ENCODE measurements at places on chromosomes 12 and 14.
A peak's percentile ranks its signal among the peaks of the same experiment; 100 is the strongest.

DNA sequence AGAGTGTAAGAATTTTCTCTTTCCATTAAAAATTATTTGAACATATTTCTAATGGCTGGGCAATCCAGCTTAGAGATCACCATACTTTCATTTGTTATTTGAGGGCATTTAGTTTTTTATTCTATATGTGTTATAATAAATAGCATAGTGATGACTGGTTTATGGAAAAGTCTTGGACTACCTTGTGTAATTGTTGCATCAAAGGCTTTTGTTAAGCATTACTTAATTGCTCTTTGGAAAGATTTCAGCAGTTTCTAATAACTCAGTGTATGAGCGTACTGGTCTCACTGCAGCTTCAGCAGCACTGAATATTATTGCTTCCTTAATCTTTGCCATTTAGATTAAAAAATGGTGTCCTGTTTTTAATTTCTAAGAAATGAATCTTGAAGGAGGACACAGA is 22.8 kb downstream of the TMEM19 start:
- DNase-seq = no peak

- no peak for DNase-seq
Measured at GRCh38 chr14:24353559-24354481, 14.0 kb upstream of the RIPK3 start.

DNA sequence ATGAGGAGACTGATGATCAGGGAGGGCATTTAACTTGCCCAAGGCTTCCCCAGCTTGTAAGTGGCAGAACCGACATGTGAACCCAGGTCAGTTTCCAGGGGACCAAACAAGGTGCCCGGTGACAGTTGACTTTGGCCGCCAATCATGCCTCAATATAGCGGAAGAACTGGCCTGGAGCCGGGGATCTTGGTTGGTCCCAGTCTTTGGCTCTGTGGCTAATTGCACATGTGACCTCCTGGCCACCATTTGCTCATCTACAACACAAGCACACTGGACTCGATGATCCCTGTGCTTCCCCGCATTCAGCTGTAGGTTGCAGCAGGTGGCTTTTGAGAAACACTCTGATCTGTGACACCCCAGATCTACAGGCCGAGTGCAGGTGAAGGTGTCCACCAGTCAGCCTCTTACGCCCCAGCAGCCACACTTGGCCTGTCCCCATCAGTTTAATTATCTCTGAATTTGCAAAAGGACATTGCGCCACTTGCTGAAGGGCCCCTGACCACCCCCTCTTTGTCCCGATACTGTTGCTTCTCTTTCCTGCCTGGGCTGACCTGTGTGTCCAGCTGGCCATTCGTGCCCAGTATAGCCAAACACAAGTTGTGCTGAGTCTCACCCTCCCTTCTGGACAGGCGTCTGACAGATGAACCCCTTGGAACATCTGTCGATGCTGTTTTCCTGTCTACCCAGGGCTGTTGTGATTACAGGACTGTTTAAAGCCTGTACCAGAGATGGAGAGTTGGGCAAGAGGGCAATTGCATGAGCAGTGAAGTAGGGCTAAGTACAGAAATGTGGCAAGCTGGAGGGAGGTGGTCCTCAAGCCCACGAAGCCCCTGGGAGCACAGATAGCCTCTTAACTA is 14.1 kb downstream of the ACACB start:
- DNase-seq = no peak

DNA sequence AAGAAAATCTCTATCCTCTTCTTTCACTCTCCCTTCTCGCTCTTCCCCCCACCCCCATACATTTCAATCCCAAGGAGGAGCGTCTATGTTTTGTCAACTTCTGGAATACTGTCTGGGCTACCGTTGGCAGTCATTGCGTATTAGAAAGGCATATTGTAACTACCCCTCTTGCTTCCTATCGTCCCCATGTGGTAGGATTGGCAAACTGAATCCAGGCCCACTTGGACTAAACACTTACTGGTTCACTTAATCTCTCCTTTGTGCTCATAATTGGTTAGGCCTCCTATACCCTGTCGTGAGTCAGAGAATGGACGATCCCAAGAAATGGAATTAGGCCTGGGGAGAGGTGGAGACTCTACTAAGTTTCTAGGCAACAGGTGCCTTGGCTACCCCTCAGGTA is 68.8 kb upstream of the SLC8A3 start:
- DNase-seq = peak; percentile 6

DNA sequence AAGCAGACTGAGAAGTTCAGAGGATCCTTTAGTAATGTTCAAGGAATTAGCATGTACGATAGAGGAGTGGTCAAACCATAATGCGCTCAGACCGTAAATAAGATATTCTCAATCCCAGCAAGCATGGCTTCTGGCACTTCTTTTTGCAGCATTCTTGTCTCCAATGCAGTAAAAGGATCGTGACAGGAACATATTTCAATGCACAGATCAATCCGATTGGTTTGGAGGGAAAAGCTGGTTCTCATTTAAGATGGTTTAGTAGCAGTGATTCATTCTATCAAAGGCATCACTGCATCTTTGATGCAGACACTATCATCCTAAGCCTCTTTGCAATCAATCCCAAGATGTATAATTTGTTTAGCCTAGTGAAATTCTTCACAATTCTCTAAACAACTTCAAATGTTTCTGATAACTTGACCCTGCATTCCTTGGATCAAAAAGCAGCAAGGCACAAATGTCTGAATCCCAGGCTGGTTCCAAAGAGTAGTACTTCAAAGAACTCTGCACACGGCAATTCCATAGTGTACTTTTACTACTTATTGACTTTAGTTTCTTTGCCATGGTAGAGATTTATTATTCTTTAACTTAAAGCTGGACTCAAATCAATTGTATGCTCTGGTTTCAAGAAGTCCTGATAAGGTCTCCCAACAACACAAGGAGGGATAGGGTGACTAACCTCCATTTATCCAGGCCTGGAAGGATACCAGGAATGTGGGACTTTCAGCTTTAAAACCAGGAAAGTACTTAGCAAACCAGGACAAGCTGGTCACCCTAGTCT is 96.8 kb upstream of the MDM1 start:
- DNase-seq = no peak

- no peak for DNase-seq
Measured at GRCh38 chr12:130982565-130983225, 29.0 kb downstream of the ADGRD1 start.

DNA sequence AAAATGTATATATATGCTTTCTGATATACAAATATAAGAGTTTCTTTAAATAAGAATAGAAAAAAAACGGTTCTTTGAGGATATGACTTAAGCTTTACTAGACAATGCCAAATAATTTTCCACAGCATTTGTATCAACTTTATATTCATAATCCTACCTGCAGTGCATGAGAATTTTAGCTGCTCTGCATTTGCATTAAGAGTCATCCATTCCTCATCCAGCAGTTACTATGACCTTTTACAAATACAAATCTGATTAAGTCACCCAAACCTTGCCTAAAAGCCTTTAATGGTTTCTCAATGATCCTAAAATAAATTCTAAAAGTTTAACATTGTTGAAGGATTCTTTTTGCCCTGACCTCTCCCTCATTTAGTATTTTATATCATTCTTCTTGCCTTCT is 116.5 kb downstream of the MGAT4C start:
- no peak for DNase-seq

DNA sequence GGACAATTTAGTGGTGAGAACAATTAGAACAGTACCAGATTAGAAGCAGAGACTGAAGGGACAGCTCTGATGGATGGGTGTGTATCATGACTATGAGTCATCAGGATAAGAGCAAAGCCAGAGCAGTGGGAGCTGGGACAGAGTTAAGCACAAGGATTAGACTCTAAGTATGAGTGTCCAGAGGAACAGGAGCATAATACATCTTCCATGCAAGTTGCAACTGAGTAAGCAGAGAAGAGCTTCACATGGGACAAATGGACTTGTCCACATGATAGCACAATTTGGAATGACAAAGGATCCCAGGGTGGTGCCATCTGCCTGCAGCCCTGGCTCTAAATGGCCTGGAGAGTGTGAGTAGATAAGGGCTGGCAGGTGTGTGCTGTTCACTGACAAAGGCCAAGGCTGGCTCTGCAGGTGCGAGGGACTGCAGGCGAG is 226.4 kb upstream of the CAND1 start:
- peak; percentile 91 for DNase-seq

- no peak for DNase-seq
Measured at GRCh38 chr12:131543040-131543439, 167.8 kb upstream of the SFSWAP start.

DNA sequence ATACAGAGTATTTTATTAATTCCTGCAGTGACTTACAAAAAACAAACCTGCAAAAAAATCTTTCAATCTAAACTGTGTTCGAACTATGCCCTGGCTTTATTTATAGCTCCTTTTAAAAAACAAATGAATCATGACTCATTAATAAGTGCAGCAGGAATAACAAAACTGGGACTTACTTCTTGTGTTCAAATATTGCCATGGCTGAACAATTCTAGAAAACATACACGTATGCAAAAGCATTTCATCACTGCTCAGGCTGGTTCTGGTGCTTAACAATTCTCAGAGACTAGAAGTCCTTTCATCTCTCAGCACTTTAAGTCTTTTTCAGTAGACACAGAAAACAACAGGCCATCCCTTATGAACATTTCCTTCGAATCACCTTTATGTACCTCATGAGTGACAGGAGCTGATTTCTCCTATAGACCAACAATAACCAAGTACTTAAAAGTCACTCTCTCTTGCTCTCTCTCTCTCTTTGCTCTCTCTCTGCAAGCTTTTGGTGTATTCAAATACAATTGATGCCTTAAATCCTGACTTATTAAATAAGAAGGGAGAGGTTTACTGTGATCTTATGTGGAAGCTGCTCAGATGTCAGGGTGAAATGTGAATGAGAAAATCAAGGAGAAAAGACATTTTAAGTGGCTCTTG is 268.8 kb downstream of the TTC8 start:
- no peak for DNase-seq

DNA sequence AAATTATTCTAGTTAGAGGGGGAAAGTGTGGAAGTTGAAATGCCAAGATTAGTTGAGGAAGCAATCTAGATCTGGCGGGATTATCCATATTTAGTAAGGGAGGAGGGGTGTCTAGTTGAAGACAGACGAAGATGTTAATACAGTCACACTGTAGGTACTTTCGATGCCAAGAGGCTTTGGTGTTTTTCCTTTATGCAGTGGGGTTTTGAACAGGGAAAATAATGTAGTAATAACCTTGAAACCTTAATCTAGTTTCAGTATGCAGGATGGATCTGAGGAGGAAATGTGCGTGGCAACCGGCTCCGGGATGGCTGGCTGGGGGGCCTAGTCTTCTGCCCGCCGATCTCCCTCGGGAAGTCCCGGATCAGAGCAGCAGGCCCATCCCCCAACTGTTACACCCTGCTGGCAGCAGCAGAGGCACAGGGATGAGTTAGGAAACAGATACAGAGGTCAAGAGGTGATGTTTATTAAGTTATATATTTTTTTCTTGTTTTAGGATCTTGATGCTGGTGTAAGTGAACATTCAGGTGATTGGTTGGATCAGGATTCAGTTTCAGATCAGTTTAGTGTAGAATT is 27.4 kb downstream of the MDM2 start:
- DNase-seq = no peak

- no peak for DNase-seq
Measured at GRCh38 chr12:3761116-3761735, 8.3 kb upstream of the CRACR2A start.

DNA sequence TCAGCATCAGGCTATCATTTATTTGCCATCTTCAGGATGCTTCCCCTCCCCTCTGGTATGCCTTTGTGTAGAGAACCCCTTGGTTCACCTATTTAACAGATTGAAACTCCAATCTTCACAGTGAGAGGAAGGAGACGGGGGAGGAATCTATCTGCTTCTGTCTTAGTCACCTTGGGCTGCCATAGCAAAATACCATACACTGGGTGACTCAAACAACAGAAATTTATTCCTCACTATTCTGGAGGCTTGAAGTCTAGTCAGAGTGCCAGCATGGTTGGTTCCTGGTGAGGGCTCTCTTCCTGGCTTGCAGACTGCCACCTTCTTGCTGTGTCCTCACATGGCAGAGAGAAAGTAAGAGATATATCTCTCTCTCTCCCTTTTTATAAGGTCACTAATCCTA is 13.5 kb upstream of the EML1 start:
- DNase-seq = no peak

- DNase-seq = no peak
Measured at GRCh38 chr14:38286452-38286851, 30.6 kb upstream of the CLEC14A start.

GRCh38 chr12:119645535-119646059 is 22.3 kb upstream of the PRKAB1 start:
- DNase-seq = no peak

DNA sequence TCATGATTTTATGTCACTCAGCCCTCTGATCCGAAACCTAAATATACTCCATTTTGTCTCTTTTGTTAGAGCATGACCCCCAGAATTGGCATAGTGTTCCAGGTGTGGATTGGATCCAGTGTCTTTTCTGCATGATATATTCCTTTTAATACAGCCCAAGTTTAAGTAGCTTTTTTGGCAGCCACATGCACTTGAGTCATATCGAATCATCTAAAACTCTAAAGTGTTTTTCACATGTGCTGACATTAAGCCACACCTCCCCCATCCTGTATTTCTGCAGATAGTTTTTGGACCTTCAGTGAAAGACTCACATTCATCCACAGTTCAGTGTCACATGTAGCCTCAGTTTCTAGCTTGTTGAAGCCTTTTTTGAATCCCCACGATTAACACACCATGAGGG is 30.6 kb downstream of the BORCS5 start:
- DNase-seq = no peak

GRCh38 chr12:57166971-57167371 is 19.6 kb upstream of the LRP1-AS start:
- DNase-seq = no peak

DNA sequence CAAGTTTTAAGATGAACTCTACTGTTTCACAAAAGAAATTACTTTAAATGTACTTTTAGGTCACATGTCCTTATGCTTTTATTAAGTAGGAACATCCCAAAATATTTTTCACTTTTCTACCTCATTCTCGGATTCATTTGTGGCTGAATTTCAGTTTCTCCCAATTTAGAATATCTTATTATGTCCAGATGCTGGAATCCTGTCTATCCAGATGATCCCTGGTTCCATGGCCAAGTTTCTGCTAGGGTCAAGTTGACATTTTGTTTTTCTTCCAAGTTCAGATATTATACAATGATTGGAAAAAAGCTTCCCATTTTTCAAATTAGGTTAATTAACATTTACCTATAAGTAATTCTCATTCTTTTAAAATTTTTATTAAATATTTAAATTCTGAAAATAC is 181.8 kb upstream of the SLC16A7 start:
- no peak for DNase-seq

- DNase-seq = no peak
Measured at GRCh38 chr14:23430723-23431085, 4.8 kb downstream of the MYH7 start.

DNA sequence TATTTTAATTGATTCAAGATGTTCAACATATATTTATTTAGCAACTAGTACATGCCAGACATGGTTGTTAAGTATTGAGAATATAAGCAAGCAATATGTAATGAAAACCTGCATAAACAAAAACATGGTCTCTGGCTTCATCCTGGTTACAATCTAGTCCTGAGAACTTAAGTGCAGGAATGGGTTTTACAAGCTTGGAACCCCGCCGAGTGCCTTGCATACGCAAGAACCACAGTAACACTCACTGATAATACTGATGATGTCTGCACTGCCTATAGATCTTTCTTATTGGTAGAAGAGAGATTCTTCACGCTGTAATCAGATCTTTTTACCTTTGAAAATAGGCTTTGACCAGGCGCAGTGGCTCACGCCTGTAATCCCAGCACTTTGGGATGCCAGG is 22.9 kb upstream of the CALM1 start:
- DNase-seq = no peak

Data from NCI-H2029 treated with DMSO at 0.1 percent for 48 hours (cell line).